Amniotic stem cell (primary cell): ENCODE measurements at places on chromosomes 1 and 21.

DNA sequence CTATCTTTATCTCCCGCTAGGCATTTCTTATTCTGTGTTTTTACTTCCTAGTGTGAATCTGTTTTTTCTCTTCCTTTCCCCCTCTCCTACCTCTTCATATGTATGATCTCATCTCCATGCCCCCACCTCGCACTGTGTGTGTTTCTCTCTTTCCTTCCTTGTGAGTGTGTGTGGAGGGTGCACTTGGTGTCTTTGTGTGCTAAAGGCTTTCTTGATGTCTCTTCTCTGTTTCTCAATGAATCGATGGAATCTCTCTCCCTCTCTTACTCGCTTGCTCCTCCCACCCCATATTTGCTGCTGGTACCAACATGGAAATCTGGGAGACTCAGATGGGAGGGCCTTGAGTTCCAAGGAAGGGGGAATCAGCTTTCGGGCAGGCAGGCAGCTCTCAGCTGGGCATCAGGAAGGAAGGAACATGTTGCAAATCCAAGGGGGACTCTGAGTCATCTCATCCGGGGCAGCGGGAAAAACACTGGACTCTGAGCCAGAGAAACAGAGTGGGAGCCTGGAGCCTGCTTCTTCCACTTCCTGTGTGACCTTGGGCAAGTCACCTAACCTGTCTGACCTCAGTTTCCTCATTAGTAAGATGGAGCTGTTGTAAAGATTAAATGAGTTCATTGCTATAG lies 147.5 kb downstream of the PTPRU start:
- no peak for DNase-seq

DNA sequence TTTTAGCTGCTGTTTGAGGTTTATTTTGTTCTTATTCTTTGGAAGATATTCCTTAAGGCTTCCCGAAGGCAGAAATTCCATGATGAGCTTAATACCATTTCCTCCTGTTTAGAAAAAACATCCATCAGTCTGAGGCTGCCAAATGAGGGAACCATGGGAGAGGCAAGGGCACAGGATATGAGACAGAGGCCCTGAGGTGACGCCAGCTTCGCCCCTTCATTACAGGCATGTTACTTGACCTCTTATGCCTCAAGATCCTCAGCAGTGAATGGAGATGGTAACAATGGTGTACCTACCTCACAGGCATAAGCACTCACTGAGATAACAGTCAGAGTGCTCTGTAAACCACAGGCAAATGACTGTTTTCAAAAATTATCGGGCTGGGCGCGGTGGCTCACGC lies 93.6 kb downstream of the RAVER2 start:
- no peak for DNase-seq

GRCh38 chr1:83632906-83633305 lies 366.0 kb downstream of the TTLL7 start:
- DNase-seq, result no peak

DNA sequence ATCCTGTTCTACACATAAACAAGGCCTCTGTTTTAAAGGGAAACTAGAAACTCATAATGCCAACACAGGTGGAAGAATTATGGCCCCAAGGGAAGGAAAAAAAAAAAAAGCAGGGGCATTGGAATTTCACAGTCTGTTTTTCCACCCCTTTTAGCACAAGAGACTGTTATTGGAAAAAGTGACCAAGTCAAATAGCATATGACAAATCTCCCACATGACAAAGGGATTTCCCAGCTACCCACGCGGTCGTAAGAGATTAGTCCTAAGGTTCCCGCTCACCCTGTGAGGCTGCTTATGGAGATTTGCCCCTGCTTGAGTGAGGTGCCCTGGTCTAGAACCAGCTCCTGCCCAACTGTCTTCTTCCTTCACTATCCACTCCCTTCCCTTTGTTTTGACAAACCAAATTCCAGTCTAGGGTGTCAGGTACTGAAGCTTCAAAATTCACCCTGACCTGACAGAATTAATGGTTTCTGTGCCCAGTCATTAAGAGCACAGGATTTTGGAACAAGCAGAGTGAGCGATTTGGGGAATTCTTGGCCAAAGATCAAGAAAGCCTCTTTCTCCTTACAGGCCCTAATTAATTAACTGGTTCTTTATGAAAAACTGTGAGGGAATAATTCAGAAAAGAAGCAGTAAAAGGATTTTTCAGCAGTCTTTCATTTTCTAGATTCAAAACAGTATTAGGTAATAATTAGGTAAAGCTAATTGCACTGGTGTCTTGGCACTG lies 107.3 kb downstream of the NMNAT2 start:
- DNase-seq, result no peak

- no peak for DNase-seq
Measured at GRCh38 chr1:178488393-178488792, 8.4 kb downstream of the CLEC20A start.

- no peak for DNase-seq
Measured at GRCh38 chr1:236421022-236421421, 26.9 kb downstream of the EDARADD start.
